ENCODE measurements at places on chromosomes 13 and 19.

DNA sequence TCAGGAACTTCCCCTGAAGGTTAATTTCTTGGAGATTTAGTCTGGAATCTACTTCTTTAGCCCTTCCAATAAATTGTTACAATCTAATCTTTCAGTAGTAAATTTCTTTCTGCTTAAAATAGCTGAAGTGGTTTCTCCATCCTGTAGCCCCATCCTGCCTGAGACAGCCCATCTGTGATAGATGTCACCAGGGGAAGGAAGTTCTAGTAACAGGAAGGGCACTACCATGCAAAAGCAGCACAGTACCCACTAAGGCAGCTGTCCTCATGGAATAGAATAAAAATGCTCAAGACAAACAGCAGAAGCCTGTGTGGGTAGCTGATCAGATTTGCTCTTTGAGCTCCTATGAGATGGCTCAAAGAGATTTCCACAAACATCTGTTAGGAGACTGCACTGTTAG lies 1036.5 kb downstream of the SLITRK5 start:
- DNase-seq: no peak

- DNase-seq: no peak
These were observed 51.4 kb downstream of the LRCH1 start for GRCh38 chr13:46604226-46604990.

DNA sequence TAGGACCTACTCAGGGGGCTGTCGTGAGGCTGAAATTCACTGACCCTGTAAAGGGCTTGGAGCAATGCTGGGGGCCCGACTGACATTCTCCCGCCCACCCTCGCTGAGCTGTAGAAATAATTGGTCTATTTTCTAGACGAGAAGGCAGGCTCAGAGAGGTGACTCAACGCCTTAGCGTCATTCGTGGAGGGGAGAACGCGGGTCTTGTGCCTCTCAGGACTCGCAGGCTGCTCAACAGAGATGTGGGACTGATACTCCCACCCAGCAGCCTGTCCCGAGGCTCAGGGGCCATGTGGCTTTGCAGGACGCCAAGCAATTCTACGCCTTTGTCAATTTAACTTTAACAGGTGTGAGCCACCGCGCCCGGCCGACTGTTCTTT lies 23.6 kb upstream of the ASPDH start:
- DNase-seq: no peak

DNA sequence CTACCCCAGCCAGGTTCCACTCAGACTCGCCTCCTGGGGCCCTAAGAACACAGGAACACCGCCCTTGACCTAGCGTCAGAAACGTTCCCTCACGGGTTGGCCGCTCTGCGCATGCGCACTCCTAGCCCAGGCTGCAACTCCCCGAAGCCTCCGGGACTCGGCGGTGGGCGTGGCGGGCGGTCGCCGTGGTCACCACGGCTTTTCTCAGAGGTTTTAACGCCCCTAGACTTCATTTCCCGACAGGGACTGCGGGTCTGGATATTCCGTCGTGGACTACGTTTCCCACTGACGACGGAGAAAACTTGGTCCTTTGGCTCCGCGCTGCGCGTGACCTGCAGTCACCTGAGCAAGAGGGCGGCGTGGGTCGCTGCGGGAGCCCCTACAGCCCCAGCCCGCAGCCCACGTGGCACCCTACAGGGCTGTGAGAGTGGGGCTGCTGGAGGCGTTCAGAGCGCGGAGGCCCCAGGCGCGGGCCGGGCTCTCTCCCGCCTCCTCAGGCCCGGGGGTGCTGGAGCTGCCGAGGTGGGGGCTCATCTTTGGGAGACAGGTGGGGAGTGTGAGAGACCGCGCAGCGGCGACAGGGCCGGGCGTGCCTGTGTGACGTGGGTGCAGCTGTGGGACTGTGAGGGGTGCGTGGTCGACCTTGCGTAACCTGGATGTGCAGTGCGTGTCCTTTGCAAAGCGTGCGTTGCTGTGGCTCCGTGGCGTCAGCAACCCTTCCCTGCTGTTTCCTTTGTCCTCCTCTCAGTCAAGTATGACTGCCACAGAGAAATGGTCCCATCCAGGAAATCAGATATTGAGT lies 38.0 kb upstream of the ZNF573 start:
- DNase-seq: peak; percentile 47

- DNase-seq: peak; percentile 75
These were observed 27.7 kb upstream of the NFIC start for GRCh38 chr19:3338541-3339181.

DNA sequence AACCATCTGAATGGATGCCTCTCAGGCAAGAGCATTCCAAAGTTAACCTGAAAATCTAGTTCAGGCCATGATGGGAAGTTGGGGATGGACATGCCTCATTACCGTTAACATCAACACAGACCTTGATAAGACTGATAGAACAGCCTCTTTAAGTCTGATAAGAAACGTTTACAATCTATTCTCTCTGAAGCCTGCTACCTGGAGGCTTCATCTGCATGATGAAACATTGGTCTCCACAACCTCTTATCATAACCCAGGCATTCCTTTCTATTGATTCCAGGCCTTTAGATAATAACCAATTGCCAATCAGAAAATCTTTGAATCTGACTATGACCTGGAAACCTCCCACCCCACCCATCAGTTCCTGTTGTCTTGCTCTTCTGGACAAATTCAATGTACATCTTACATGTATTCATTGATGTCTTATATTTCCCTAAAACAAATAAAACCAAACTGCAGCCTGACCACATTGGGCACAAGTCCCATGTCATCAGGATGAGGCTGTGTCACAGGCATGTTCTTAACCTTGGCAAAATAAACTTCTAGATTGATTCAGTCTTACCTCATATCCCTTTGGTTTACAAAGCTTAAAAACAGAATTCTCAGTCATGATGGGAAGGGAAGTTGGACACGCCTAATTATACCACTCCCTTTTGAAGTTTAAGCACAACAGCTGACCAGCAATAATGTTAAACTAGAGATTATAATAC lies 843.8 kb upstream of the SPRY2 start:
- no peak for DNase-seq

DNA sequence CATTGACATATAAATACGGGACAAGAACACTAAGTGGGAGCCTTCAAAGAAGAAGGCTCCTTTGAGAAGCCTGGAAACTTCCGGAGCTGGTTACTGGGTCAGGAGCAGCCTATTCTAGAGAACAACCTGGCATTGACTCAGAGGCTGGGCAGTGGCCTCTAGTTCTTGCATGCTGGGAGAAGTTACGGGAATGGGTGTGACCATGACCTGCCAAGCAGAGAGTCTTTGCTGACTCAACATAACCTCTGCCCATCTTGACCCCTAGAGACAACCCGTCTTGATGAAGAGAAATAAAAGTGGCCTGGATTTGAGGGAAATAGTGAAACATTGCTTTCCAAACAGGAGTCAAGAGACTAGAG lies 21.0 kb downstream of the STARD13 start:
- no peak for DNase-seq

GRCh38 chr19:20237773-20238623 lies 71.0 kb downstream of the ZNF486 start:
- DNase-seq: peak; percentile 89

- no peak for DNase-seq
These were observed 87.6 kb downstream of the IRS2 start for GRCh38 chr13:109698779-109699178.

DNA sequence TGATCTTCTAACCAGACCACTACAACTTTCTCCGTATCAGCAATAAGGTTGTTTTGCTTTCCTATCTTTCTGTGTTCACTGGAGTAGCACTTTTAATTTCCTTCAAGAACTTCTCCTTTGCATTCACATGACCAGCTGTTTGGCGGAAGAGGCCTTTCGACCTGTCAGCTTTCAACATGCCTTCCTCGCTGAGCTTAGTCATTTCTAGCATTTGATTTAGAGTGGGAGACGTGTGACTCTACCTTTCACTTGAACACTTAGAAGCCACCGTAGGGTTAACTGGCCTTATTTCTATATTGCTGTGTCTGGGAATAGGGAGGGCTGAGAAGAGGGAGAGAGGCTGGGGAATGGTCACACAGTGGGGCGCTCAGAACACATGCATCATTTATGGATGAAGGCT lies 104.7 kb downstream of the TUBGCP3 start:
- no peak for DNase-seq

GRCh38 chr13:98549006-98549727 lies 27.7 kb downstream of the STK24 start:
- no peak for DNase-seq

DNA sequence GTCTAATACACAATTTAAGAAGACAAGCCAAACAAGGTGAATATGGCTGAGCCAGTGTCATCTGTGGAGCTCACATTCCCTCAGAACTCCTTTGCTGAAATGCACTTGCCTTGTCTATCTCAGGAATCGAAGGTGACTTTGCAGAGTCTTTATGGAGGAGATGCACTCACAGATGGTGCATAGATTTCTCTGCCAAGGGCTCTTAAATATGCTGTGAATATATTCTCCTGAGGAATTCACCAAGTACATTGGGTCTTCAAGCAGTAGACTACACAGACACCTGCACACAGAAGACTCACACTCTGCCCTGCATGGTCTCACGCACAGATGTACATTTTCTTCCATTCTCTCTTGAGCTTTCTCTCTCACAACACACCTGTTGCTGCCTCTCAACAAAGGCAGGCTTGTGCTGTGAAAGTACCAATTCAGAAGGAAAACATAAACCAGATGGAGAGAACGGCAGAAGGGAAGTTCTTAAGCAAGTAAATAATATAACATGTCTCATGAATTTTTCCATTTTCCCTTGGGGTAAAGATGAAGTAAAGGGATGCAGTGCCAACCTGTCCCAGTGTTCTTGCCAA lies 174.7 kb downstream of the DLEU7 start:
- no peak for DNase-seq

GRCh38 chr19:50639121-50640112 lies at the start of gene SYT3:
Gene SYT3, minus strand, starts transcription at chr19:50639881. Its CDS starts 2,470 bp downstream, at chr19:50637411.
- peak; percentile 52 for DNase-seq

GRCh38 chr13:64305246-64305645 lies 2889.6 kb upstream of the PCDH20 start:
- DNase-seq: no peak

- no peak for DNase-seq
These were observed 178.1 kb downstream of the FLT1 start for GRCh38 chr13:28316836-28317235.

GRCh38 chr19:32671883-32672593 lies 2.9 kb downstream of the ANKRD27 start:
- no peak for DNase-seq

GRCh38 chr13:114313061-114313860 lies 1.0 kb upstream of the CHAMP1 start:
- peak; percentile 11 for DNase-seq

Data from CD4-positive, alpha-beta T cell treated with Interleukin-1 beta for 1 hour (primary cell).